ENCODE measurements at places on chromosomes 16 and 17.

DNA sequence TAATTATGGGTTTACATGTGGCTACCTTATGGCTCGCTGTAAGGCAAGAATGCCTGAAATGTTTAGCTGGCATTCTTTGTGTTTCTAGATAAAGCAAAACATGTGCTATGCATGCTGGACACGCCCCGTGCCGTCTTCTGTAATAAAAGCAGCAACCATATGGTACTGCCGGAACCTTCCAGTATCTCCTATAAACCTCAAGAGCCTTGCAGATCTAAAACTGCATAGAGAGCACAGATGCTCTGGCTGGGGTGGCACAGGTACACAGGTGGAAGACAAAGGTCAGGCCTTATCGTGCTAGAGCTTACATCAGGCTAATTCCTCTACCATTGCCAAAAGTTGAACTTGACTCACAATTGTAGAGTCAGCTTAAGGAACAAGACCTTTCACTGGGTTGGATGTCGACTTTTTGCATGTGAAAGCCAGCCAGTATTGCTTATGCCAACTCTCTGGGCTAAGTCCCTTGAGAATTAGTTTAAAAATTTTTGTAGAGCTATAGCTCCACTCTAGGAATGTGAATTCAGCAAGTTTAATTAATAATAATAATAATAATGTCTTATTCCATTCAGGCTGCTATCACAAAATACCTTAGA lies 187.4 kb upstream of the CACNG5 start:
- DNase-seq = no peak

DNA sequence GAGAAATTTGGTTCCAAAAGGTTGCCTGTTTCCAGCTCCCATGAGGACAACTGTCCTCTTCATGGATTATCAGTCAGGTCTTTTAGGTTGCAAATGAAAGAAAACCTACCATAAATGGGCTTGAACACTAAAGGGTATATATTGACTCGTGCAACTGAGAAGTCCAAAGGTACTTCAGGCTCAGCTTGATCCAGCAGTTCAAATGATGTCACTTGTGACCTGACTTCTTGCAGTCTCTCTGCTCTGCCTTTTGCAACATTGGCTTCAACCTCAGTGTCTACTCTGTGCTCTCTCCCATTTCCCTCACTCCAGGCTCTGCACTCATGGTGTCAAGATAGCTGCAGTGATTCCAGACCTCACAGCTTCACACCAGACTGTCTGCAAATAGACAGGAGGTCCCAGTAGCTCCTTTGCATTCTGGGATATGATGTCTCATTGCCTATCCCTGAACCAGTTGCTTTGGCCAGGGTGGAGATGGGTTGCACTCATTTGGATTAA lies 5.5 kb upstream of the CALB2 start:
- DNase-seq = no peak

- no peak for DNase-seq
Observed at GRCh38 chr16:58456193-58456592, 43.8 kb upstream of the NDRG4 start.

DNA sequence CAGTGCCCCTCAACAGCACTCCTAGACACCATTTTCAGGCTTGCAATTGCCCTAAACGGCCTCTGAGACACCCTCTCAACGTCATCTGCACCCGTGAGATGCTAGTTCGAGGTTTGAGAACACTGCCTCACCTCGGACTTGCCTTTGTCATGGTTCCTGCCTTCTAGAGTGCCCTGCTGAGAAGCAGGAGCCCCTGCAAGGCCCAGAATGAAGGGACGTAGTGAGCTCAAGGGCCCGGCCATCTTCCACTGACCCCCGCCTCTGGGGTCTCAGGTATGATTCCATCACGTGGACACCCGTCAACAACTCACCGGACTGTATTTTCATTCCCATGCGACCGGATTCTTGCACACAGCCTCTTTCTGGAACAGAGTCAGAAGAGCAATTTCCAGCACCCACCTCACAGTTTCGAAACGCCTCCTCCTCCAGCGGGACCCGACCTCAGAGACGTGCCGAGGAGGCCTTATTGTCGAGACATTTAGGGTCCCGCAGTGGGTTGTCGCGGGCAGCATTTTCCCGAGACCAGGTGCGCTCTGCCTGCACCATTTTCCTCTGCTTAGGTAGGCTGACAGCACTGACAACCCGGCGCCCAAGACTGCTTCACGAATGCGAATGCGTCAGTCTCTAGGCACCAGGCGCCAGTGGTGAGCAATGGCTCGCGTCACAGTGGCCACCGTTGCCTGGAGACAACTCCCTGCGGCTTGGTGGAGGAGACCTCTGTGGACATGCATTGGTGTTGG lies 999.9 kb downstream of the KCNJ18 start:
- DNase-seq = no peak

DNA sequence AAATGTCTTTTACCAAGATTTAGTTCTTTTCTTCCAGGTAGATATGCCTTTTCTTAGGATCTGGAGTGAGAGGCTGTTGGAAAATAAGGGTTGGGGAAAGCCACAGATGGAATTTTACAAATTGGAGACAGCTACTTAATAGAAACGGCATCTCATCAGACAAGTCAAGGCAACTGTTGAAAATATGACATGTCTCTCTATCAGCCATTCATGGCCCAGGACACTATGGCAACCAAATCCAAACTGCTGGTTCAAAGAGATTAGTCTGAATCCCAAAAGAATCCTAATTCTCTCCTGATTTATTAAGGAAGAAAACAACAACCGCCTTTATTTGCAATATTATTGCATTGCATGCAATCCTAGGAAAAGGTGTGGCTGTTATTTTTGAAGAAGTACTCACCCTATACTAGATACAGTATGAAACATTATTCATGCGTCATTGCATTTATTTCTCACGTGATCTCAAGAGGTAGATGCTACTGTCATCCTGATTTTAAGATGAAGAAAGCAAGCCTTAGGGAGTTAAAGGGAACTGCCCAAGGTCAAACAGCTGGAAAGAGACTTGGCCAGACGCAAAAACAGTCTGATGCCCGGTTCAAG lies 12.6 kb upstream of the CEP20 start:
- DNase-seq = no peak

DNA sequence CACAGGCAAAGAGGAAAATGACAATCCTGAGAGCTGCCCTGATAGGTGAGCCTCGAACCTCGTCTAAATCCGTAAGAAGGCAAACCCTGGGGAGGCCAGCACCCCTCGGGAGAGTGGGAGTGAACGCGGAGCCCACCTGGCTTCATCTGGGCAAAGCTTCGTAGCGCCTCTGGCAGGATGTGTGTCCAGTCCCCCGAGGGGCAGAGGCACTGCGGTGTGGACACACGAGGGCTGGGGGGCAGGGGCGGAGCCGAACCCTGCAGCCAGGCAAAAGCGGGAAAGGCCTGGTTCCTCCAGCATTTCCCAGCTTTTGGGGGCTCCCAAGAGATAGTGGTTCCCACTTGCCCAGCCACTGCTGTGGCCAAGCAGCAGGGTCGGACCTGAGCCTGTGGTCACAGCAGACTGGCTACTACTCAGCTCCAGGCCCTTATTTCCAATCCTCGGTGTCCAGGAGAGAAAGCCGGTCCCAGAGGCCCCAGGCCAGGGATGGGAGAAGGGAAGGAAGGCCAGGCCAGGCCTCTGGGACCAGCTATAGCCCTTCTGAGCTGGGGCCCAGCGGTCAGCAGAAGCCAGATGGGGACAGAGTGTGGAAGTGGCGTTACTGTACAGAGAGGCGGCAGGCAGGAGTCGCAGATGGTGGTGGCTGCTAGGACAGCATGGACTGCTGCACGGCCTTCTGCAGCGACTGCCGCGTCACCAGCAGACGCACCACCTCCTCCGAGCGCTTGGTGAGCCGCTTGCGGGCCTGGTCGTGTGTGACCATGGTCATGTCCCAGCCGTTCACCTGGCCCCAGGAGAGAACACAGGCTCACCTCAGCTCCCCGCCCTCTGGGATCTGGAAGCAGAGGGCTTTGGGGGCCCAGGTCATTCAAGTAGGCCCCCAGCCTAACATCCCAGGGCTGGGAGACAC lies 5.0 kb downstream of the TAX1BP3 start:
- DNase-seq = no peak

- no peak for DNase-seq
Observed at GRCh38 chr17:37786481-37786880, 41.6 kb upstream of the HNF1B start.

- DNase-seq = no peak
Observed at GRCh38 chr16:17804857-17805256, 334.1 kb upstream of the XYLT1 start.

GRCh38 chr16:58481931-58482330 lies 18.0 kb upstream of the NDRG4 start:
- no peak for DNase-seq

GRCh38 chr16:72202014-72202413 lies 30.1 kb upstream of the PMFBP1 start:
- DNase-seq = no peak

DNA sequence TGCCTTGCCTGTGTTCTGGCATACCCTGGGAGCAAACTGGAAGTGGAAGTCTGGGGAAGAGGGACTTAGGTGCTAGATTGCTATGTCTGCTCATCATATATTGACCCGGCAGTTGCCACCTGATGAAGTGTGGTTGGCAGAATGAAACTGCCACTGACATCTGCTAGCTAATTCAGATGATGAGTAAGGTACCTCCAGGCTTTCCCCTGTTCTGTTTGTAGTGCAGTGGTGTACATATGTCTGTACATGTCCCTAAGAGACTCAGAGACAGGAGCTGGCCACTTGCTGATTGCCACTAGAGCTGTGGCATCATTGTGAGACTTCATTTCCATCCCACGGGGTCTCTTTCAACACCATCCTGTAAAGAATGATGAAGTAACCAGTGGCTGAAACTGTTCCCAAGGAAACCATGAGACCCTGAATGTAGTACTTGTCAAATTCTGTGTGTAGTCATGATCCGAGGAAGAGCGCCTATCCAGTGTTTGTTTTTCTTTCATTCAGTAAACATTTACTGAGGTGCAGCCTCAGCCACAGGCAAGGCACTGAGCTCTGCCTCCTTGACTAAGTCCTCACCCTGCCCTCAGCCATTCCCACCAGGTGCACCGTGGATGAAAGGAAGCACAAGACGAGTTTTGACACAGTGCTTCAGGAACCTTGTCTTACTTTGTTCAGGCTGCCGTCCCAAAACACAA lies 13.2 kb downstream of the CLUAP1 start:
- DNase-seq = no peak

DNA sequence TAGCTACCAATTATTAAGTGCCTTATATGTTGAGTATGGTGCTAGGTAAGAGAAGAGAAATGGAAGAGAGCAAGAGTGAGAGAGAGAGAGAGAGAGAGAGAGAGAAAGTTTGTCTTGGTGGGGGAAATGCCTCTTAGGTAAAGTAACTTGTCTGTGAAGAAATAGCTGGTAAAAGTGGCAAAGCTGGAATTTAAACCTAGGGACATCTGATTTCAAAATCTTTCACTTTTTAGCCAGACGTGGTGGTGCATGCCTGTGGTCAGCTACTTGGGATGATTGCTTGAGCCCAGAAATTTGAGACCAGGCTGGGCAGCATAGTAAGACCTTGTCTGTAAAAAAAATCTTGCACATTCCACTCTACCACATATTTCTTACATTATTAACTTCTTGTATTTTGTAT lies 23.0 kb upstream of the CDR2 start:
- no peak for DNase-seq

DNA sequence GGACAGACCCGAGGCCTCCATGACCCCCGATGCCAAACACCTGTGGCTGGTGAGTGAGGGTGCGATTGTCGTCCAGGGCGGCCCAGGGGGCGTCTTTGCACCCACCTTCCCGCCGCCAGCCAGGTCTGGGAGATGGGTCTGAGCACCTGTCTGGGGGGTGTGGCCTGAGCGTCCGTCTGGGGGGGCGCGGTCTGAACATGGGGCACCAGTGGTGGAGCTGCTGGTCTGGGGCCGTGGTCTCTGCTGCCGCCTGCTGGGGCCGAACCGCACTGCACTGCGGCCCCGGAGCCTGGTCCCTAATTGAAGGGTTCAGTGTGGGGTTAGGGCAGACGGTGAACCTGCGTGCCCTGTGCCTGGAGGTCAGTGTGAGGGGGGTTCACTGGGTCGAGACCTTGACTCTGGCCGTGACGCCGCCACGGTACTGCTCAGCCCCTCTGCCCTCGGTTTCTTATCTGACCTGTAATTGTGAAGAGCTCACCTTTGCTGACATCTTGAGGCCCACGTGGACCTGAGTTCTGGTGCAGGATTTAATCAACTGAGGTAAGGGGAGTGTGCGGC lies 12.6 kb upstream of the TCF25 start:
- DNase-seq = peak; percentile 58

GRCh38 chr16:23395732-23396131 lies 57.3 kb downstream of the COG7 start:
- DNase-seq = no peak

GRCh38 chr17:34409352-34409751 lies 46.3 kb upstream of the CCL1 start:
- DNase-seq = no peak

GRCh38 chr16:77277141-77277540 lies 77.9 kb downstream of the SYCE1L start:
- DNase-seq = no peak

DNA sequence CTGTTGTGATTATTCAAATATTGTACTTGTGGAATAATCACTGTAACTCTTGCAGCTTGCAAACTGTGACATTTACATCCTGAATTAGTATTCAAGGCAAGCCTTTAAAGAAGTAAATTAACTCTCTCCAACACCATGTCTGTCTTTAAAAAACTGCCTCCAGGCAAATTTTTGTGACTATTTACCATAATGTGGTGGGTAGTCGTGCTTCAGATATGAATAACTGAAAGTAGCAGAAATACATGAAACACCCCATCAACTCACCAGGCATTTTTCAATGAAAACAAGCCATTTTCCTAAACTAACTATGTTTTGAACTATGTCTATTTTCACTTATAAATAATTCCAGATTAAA lies 217.4 kb upstream of the PSMD7 start:
- DNase-seq = no peak

- no peak for DNase-seq
Observed at GRCh38 chr17:6027342-6028024, 42.7 kb upstream of the WSCD1 start.

GRCh38 chr17:31869031-31869430 lies 10.0 kb upstream of the COPRS start:
- no peak for DNase-seq

DNA sequence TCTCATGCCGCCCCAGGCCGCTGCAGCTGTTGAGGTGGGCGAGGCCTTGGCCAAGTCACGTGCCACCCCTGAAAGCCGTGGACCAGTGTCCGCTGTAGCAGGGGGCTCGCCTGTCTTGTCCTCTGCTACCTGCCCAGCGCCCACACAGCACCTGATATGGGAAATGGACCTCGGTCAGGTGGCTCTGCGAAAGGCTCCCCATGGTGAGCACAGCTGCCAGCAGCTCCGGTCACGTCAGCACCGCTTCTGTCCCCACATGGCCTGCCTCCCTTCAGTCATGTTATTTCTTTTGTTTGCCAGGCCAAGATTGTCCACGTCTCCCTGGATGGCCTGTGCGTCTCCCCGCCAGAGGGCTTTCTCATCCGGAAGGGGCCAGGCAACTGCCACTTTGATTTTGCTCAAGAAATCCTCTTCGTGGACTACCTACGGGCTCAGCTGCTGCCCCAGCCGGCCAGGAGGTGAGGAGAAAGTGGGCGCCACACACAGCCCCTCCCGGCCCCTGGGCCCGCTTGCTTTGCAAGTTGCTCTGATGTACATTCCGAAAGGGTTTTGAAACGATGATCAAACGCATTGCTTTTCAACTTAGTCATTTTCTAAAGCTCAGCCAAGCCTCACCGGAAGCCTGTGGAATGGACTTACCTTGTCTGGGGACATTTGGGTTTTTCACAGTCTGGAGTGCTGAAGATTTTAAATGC lies 219.8 kb downstream of the KATNIP start:
- DNase-seq = no peak

GRCh38 chr16:3076577-3076976 lies 11.1 kb downstream of the IL32 start:
- DNase-seq = no peak

GRCh38 chr16:19525385-19525723 lies 1.6 kb downstream of the CCP110 start:
- DNase-seq = no peak
